ENCODE measurements at places on chromosomes 5 and 9.

GRCh38 chr5:6626508-6626907 lies 6.3 kb downstream of the NSUN2 start:
- no peak for DNase-seq

DNA sequence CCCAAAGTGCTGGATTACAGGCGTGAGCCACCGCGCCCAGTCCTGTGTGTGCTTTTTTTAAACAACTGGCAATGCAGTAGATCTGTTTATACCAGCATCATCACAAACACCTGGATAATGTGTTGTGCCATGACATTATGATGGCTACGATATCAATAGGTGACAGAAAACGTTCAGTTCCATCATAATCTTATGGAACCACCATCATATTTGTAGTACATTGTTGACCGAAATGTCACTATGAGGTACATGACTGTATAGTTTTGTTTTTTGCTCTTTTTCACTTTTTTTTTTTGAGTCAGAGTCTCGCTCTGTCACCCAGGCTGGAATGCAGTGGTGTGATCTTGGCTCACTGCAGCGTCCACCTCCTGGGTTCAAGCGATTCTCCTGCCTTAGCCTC lies 24.4 kb downstream of the ANKRD55 start:
- DNase-seq, result no peak

GRCh38 chr5:109177227-109177626 lies 232.5 kb downstream of the PJA2 start:
- no peak for DNase-seq

DNA sequence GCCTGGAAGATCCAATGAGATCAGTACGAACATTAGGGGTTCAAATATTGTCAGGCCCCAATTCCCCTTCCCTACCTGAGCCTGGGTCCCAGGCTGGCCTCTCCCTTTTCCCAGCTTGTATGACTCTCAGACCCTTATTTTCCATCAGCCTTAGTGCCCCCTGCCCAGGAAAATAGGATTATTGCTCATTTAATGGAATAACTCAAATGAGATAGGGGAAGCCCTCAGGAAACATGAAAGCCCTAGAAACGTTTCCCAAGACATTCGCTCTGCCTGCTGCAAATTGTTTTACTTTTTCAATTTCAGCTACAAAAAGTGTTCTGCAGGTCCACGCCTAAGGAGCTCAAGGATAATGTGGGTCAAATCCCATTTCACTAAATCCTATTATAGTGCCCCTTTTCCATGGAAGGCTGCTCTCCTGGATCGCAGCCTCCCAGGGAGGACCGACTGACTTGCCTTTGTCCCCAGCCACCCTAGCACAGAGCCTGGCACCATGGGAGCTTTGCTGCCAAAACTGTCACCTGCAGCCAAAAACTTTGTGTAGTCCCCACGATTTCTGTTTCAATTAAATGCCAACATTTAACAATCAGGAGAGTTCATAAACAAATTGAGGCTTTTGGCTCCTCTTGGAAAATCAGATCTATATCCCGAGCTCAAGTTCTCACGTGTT lies 46.9 kb downstream of the THOC3 start:
- no peak for DNase-seq

DNA sequence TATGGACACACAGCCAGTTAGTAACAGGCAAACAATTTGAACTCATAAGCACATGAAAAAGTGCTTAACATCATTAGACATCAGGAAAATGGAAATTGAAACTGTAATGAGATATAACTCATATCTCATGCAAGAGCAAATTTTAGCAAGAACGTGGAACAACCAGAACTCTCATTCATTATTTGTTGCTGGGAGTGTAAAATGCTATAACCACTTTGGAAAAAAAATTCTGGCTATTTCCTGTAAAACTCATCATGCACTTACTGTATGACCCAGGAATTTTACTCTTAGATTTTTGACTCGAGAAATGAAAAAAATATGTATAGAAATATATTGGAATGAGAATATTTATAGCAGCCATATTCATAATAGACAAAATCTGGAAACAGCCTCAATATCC lies 205.7 kb upstream of the PUM3 start:
- no peak for DNase-seq
